Putamen (tissue), 1 donor: ENCODE measurements at places on chromosomes 1 and 21.

DNA sequence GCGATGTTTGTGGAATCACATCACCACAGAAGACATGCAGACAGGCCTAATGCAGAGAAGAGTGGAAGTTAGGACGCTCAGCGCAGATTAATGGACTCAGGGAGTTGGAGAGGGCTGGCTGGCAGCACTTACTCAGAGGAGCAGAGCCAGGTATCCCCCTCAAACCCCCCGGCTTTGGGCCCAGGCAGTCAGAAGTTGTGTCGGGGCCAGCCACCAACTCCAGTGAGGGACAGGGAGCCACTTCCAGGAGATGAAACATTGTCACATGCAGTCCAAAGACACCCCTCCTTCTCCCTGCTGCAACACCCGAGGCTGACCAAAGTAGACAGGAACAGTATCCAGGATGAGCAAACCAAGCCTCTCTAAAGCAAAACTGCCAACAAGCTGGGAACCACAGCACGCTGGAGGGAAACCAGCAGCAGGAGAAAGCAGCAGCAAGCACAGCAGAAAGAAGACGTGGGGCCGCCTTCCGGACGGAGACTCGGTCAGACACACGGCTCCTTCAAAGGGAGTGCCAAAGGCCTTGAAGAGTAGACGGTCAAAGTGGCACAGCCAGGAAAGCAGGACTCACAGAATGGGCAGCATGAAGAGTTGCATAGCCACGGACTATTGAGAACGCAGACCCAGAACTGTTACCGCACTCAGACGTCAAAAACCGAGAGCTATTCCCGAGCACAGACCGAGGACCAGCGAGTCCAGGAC lies 149.3 kb downstream of the PCBP3 start:
- DNase-seq: no peak

- DNase-seq: no peak
Measured at GRCh38 chr1:23793861-23794731, 3.2 kb downstream of the LYPLA2 start.

GRCh38 chr1:42192106-42192505 lies 27.6 kb upstream of the GUCA2A start:
- no peak for DNase-seq

DNA sequence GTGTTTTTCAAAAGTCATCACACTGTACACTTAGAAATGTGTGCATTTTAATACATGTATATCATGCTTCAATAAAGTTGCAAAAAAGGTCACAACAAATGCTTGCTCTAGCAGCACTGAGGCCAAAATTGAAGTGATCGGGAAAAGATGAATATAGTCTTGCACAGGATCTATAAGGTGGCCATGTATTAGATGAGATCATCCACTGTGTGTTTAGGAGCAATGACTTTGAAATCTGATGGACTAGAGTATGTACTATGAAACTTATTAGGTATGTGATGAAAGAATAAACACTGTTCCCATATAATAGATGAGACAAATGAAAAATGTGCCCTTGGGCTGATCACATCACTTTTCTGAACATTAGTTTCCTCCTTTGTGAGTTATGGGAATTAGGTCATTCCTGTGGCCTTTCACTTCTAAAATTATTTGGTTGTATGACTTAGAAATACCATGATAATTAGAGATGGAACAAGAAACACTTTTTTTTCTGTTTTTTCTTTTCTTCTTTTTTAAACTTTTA lies 984.6 kb downstream of the ADGRL2 start:
- no peak for DNase-seq

DNA sequence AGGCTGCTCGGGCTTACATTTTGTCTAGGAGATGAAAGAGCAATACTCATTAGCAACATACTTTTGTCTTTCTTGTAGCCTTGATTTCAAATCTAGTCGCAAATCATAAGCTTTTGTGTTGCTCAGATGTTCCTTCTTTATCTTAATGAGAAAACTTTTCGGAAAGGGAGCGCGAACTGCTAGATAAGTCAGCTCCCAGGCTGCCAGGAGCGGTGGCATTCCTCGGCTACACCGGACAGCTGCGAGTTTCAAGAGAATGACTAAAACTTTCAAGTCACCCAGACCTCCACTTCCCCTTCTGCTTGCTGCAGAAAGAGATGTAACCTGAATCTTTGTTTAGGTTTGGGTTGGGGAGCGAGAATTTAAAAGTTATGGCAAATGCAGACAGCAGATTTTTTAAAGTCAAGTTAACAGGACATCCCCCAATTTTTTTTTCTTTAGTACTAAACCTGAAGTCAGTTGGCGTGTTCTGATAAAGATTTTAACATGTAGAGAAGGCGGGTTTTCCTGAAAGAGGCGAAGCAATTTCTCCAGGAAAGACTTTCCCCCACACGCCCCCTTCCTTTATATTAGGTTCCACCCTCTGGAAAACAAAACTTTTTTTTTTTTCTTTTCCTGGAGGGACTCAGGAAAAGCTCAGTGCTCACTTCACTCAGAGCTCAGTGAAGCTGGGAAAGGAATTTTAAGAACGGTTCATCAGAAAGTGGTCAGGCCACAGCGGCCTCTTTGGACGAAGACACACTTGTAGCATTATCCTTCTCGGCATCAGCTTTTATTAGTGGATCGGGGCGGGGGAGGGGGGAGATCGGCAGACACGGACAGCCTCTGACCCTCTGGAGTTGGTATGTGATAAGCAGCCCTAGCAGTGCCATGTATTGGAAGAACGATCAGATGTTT lies at the start of gene LHX8:
Gene LHX8 (plus strand): TSS at position 639 of the 897 bp plus-strand sequence. CDS start 2,227 bp downstream, outside the sequence.
- no peak for DNase-seq

DNA sequence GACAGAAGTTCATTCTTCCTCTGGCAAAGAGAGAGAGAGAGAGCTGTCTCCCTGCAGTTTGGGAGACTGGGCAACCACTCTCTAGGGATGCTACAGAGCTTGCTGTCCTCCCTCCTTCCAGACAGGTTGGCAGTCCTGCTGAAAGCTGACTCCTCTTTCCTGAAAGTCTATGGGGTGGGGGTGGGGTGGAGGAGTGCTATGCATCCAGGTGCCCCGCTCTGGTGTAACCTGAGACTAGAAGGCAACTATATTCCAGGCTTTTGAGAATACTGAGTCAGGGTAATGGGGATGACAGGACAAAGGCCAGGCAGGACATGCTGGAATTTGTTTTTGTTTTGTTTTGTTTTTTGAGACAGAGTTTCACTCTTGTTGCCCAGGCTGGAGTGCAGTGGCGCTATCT lies 55.4 kb downstream of the OPTC start:
- no peak for DNase-seq

- DNase-seq: no peak
Measured at GRCh38 chr1:219812086-219812485, 116.3 kb downstream of the SLC30A10 start.

DNA sequence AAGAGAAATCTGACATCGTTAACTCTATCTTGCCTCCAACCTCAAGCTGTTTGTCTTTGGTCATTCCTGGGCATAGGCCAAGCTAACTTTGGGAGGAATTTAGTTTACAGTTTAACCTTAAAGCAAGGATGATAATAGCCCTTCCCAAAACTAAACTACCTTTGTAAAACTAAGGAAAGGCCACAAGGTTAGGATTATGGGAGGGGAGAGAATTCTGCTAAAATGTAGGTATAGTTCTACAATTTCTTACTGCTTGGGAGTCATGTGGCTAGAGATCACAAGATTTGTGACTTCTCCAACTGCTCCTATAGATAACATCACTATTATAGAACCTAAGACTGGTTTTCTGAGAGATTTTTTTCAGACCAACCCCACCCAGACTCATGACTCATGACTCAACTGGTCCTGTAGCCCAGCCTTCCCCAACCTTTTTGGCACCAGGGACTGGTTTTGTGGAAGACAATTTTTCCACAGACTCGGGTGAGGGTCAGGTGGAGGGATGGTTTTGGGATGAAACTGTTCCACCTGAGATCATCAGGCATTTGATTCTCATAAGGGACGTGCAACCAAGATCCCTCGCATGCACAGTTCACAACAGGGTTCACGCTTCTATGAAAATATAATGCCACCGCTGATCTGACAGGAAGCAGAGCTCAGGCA lies 70.7 kb upstream of the MUTYH start:
- no peak for DNase-seq

- DNase-seq: no peak
Measured at GRCh38 chr1:43868741-43869067, 64.9 kb upstream of the ARTN start.

DNA sequence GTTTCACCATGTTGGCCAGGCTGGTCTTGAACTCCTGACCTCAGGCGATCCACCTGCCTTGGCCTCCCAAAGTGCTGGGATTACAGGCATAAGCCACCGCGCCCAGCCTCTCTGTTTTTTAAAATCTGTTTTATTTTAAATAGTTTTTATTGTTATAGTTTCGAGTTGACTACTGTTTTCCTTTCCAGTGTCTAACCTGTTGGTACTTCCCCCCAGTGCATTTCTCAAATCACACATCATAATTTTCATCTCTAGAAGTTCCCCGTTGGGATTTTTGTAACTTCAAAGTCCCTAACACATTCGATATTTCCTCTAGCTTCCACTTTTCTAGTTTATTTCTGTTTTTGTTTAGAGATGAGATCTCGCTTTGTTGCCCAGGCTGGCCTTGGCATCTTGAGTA lies 7.5 kb downstream of the HES4 start:
- DNase-seq: no peak

GRCh38 chr1:240719953-240720700 lies 108.2 kb upstream of the GREM2 start:
- no peak for DNase-seq

DNA sequence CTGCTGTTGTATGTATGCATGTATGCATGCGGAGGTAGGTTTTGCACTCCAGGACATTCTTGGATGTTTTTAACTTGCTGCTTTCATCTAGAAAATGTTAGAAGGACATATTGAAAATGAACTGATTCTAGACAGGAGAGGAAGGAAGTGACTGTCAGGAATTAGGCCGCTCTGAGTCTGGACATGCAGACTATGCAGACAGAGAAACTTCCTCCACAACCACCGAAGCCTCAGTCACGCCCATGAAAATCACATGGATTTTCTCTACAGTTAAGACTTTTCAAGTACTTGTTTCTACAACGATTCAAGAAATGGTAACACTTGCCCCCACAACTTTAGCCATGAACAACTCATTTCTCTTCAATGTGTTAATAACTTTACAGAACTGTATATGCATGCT lies 211.1 kb downstream of the SMYD3 start:
- no peak for DNase-seq

DNA sequence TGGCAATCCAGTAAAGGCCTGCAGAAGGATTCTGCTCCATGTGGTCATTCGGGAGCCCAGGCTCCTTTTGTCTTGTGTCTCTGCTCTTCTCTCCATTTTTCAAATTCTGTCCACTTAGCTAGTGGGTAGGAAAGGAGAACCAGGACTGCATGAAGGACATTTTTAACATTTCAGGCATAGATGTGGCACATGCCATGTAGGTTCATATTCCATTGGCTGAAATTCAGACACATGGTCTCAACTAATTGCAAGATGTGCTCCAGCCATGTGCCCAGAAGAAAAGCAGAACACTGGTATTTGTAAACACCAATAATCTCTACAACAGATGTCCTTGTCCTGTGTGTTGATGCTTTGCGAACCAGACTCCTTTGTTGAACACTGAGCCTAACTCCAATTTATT lies 85.2 kb upstream of the WLS start:
- no peak for DNase-seq

GRCh38 chr21:21188513-21189195 lies 190.4 kb downstream of the NCAM2 start:
- DNase-seq: no peak

DNA sequence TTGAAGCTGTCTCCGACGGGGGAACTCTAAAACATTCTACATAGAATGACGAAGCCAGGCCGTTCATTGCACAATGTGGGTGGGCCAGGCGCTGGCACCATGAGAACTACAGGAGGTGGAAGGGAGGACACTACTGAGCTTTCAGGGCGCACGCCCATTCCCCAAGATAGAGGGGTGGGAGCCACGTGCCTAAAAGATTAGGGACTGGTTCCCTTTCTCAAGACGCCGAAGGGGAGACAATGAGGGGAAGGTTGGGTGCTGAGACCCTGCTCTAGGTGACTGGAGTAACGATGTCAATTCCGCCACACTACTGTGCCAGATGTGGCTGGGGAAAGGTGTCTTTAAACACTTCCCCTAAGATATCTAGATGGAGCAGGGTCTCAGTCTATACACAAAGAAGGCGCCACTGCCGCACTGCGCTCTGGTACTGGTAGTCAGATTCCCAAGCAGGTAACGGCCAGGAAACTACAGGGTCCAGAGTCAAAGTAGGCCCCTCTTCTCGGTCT lies 782 bp downstream of the CSDE1 start:
- DNase-seq: no peak

- DNase-seq: no peak
Measured at GRCh38 chr1:177744906-177745305, 225.0 kb downstream of the SEC16B start.

- no peak for DNase-seq
Measured at GRCh38 chr1:178486100-178487069, 10.4 kb downstream of the CLEC20A start.

GRCh38 chr1:231724876-231725647 lies 98.5 kb downstream of the DISC1 start:
- DNase-seq: peak; percentile 15

DNA sequence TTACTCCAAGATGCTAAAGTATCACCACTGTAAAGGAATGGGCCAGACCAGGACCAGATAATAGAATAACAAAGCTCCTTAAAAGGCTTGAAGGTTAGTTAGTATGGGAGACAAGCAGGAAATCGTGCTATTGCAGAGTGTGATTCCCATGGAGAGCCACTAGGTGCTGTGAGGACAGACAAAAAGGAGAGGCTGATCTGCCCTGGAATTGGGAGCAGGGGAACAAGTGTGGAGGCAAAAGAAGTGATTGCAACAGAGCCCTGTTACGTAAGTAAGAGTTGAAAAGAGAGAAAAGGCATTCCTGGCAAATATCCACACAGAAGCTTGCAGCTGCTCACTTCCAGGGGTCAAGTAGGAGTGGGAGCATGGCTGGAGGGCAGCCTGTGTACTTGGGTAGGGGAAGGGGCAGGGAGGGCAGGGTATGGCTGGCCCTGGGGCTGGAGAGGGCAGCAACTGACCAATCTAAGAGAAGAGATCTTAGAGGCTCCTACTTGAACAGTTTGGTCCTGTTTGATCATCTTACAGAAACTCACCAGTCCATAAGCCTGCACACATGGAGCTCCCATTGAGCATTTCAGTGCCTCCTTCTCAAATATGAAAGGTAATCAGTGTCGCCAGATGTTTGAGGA lies 207.7 kb upstream of the GJB5 start:
- DNase-seq: no peak

DNA sequence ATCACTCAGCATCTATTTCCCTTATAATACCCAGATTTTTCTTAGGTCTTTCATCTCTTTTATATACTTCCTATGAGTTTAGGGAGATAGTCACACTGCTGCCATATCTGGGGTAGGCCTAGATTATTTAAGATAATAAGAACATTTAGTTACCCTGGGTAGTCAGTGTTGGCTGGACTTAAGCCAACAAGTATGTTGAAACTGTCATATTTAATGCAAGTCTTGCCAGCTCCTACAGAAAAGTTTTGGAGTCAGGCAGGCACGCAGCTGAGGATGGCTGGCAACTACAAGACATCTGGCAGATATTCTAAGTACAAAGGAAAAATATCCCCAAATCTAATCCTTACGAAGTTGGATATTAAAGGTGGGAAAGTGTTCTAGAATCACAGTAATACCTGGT lies 19.2 kb upstream of the DEPDC1 start:
- no peak for DNase-seq

GRCh38 chr1:3662080-3662671 lies 9.9 kb downstream of the TP73 start:
- no peak for DNase-seq
